Left renal cortex interstitium (tissue), 4 donors: ENCODE measurements at places on chromosomes 13 and 19. TPM values are rescaled to one million over a fixed set of nuclear protein-coding genes. Genes with fewer than 3 reads are reported as not detected.

- DNase-seq, result no peak
These were observed 711 bp downstream of the CAMSAP3 start for GRCh38 chr19:7596211-7596937.

DNA sequence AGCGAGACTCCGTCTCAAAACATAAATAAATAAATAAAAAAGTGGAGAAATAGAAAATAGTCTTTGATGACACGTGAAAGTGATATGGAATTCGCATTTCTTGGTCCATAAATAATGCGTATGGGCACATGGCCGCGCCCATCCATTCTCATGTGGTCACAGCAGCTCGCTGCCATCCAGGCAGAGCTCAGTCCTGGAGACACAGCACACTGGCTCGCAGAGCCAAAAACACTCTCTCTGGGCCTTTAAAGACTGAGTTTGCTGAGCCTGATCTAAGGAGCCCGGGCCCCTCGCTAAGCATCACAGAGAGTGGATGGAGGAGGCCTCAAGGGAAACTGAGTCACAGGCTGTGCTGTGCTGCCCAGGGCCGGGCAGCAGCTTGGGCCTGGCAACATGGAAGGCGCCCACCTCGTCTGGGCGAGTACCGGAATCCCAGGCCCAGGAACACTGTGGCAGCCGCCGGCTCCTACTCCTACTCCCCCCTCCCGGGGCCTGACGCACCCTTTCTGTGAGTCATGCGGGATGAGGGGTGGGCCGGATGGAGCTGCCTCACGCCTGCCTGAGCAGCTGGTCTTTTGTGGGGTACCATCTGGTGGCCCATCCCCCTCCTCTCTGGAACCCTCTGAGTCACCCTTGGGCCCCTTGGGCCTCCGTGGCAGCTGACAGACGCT lies 28.9 kb upstream of the CACTIN start:
- DNase-seq, result no peak

DNA sequence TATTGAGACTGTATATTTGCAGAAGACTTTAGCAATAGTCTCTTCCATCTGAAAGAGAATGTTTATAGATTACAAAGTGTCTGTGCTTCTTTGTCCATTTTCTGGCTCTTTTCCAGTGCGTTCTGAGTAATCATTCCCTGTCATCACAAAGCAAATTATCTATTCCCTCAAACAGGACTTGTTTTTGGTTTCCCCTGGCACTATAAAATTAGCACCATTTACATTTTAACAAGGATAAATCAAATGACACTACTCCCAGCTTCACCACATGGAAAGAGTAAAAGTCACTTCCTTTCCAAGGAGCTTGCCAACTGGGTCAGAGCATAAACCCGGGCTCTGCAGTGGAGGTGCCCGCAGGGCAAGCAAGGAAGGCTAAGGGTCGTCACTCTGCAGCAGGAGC lies 88.1 kb downstream of the SHISA2 start:
- DNase-seq, result no peak

DNA sequence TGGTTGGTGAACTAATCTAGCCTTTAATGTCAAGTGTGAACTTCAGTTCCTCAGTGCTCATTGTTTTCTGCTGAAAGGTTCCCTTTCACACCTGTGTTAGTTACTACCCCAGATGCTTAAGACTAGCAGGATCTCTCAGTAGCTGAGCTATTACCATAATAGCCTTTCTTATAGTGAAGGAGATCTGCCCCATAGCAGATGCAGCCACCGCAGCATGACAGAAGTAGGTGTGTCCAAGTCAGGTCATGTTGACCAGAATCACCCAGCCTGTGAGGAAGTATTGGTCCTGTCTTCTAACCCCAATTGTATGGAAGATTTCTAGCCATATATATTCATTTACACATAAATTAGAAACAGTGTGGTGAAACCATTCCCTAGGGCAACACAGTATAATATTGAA lies 37.3 kb downstream of the ZAR1L start:
- no peak for DNase-seq

GRCh38 chr13:113122550-113123225 lies at the start of gene F10:
Gene F10 (plus strand): TSS chr13:113122799. CDS start chr13:113122856, 57 bp downstream.
- no peak for DNase-seq

KANK3 gene
- 16.2 TPM for polyA plus RNA-seq

DNA sequence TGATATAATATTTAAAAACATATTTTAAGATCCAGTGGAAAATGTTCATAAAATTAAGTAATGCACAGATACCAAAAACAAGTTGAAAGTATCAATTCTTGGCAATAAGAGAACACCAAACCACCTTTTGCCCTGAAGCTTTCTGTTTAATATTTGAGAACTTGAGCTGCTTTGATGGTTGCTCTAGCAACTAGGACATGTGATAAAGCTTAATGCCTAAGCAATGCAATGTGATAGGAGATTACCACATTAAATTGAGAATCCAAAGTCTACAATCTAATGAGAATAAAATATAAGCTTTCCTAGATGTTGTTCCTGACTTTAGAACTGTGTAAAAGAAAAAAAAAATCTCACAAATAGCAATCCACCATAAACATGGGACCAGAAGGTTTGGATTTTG lies 1367.5 kb upstream of the PCDH9 start:
- no peak for DNase-seq

TEX101 gene
- not detected for polyA plus RNA-seq

KL gene
- polyA plus RNA-seq, result 52.6 TPM

BICRA gene
- polyA plus RNA-seq, result 21.3 TPM

DNA sequence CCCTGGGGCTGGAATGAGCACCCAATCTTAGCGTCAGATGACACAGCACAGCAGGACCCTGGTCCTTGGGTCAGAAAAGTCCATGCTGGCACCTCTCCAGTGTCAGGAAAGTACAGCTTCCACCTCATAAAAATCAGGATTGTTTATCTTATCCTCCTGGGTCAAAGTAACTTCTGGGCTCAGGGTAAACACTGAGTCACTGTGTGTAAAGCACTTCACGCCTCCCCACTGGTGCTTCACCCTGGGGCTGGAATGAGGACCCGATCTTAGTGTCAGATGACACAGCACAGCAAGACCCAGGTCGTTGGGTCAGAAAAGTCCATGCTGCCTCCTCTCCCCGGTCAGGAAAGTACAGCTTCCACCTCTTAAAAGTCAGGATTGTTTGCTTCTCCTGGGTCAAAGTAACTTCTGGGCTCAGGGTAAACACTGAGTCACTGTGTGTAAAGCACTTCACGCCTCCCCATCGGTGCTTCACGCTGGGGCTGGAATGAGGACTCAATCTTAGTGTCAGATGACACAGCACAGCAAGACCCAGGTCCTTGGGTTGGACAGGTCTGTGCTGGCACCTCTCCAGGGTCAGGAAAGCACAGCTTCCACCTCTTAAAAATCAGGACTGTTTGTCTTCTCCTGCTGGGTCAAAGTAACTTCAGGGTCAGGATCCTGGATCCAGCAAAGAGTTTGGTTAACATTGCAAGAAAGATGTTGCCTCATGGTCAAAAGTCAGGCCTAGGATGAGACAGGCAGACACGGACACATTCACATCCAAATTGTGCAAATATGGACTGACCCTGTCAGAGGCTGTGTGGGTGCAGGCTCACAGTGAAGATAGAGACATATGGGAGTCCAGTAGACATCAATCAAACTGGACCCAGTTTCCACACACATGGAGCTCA lies 39.2 kb upstream of the CYP2A7 start:
- DNase-seq, result no peak

DNA sequence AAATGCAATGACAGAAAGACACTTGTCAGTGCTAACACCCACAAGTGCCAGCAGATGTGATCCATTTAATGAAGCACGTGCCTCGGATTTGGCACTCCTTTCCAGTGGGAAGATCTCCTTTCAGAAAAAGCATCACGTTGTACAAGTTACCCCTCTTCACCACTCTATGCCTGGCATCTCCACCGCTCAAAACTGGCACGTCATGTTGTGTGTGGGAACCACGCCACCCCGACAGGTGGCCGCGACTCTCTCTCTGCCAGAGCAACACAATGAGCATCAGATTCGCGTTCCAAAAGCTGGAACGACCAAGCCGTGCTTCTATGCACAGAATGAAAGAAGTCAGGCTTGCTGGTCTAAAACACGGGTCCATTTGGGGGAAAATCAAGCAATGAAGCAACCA lies 24.3 kb downstream of the TMTC4 start:
- no peak for DNase-seq

- no peak for DNase-seq
These were observed 207.4 kb downstream of the NHLRC3 start for GRCh38 chr13:39245688-39246087.
